ENCODE measurements at places on chromosomes 5 and 9. TPM values are rescaled to one million over a fixed set of nuclear protein-coding genes. Genes with fewer than 3 reads are reported as not detected.

MARCHF11 gene
- not detected for total RNA-seq

C8G gene
- total RNA-seq, result not detected

TPPP gene
- total RNA-seq, result not detected

ABLIM3 gene
- total RNA-seq, result not detected

CCDC183 gene
- 0.84 TPM for total RNA-seq

TRPM6 gene
- total RNA-seq, result 0.09 TPM

TAF1L gene
- total RNA-seq, result not detected

EQTN gene
- total RNA-seq, result 3.4 TPM

FYB1 gene
- not detected for total RNA-seq

STKLD1 gene
- 0.58 TPM for total RNA-seq

UGT3A1 gene
- total RNA-seq, result 5.6 TPM

PCAT7 gene
- total RNA-seq, result 19.9 TPM

TLR4 gene
- 0.22 TPM for total RNA-seq

GPR150 gene
- 0.12 TPM for total RNA-seq

GABRG2 gene
- 0.64 TPM for total RNA-seq

TRIM36 gene
- total RNA-seq, result 42.6 TPM

C9 gene
- total RNA-seq, result not detected

PPP2R2B gene
- 22.5 TPM for total RNA-seq

PCDHGB5 gene
- total RNA-seq, result 2.0 TPM

LRRC19 gene
- not detected for total RNA-seq

PRRX2 gene
- 1.5 TPM for total RNA-seq

SHOC1 gene
- total RNA-seq, result not detected

PTGES2 gene
- 61.2 TPM for total RNA-seq

BTNL9 gene
- 0.24 TPM for total RNA-seq

CAMK2A gene
- 0.09 TPM for total RNA-seq

MYMK gene
- not detected for total RNA-seq

IL3 gene
- not detected for total RNA-seq

KCNIP1 gene
- total RNA-seq, result 2.8 TPM

ASPN gene
- not detected for total RNA-seq

PDLIM7 gene
- total RNA-seq, result 208 TPM

LCN1 gene
- not detected for total RNA-seq

NR2F1 gene
- 21.1 TPM for total RNA-seq

NIM1K gene
- total RNA-seq, result not detected

SLC27A4 gene
- total RNA-seq, result 4.4 TPM

ACOT12 gene
- not detected for total RNA-seq

ZNF354C gene
- 29.8 TPM for total RNA-seq

GCNT4 gene
- 0.25 TPM for total RNA-seq

CCL27 gene
- total RNA-seq, result 0.67 TPM

IL4 gene
- total RNA-seq, result not detected

RASEF gene
- 0.21 TPM for total RNA-seq

RLN2 gene
- total RNA-seq, result 5.0 TPM

OR1Q1 gene
- total RNA-seq, result not detected

PCDHAC2 gene
- total RNA-seq, result 1.9 TPM

SYK gene
- not detected for total RNA-seq

SLC35A4 gene
- 20.7 TPM for total RNA-seq

PIP5KL1 gene
- total RNA-seq, result 8.8 TPM

SH2D3C gene
- total RNA-seq, result 1.9 TPM

PTPA gene
- 133 TPM for total RNA-seq

POU4F3 gene
- total RNA-seq, result 0.22 TPM

SLC46A2 gene
- total RNA-seq, result not detected

TAF11L10 gene
- total RNA-seq, result not detected

COL15A1 gene
- 3.2 TPM for total RNA-seq

PCDH1 gene
- total RNA-seq, result 48.4 TPM

Measured in neural progenitor cell (in vitro differentiated cells).